CD4-positive, alpha-beta T cell treated with Interleukin-21 for 1 hour (primary cell): ENCODE measurements at places on chromosomes 3 and 15.

DNA sequence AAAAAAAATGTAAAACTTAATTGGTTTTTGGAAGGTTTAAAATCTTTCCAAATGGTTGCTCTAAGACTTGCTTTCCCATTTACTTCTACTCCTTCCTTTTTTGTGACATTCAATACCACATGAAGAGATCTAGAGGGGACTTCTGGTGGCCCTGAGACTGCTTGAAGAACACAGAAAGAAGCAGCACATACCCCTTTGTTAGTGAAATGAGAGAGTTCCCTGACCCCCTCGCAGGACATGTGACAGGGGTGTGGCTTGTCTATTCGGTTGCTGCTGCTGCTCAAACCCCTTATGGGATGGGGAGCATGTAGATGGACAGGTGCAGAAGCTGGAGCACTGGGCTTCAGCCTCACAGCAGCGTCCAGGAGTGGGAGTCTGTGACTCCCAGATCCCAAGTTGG is 71.0 kb downstream of the ZMAT3 start:
- DNase-seq, result no peak

GRCh38 chr3:140347151-140347550 is 330.7 kb upstream of the TRIM42 start:
- DNase-seq, result no peak

DNA sequence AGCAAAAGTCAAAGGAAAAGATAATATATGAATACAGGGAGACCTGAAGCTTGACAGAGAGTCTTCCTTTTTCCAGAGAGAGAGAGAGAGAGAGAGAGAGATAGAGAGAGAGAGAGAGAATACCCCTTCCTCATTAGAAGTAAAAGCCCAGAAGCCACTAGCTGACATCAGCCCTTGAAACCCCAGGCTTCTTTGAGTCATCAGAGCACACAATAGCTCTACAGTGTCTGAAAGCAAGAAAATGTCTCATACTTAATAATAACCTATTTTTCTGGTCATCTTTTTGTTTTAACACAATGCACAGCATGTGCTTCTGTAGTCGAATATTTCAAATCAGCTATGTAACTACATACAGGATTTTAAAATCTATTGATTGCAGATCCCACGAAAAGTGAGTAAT is 109.2 kb upstream of the NANOGP8 start:
- DNase-seq, result no peak

DNA sequence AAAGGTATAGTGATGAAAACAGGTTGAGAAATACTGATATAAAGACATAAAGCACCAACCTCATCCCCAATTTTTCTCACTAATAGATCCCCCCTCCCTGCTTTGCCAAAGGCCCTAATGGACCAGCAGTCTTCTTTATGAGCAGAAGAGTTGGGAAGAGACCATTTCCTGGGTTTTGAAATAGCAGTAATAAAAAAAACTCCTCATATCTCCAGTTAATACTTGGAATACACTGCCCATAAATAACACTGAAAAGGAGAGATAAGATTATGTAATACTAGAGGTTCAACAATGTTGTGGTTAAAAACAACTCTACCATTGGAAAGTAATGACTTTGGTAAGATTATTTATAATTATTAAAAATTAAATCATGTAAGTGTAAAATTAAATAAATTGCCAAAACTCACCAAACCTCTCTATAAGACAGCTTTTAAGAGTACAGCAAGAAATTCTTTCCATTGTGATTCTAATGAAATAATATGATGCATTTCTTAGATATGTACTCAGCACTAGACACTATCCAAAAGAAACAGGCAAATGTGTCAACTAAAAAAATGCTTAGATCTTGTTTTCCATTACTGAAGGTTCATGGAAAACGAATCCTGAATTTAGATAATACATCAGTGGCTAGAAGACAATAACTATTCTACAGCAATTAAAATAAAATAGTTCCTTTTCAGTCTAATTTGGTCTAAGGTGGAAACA is 88.2 kb downstream of the FAIM start:
- no peak for DNase-seq

- no peak for DNase-seq
Observed at GRCh38 chr3:48674505-48674904, 11.2 kb downstream of the NCKIPSD start.

- DNase-seq, result no peak
Observed at GRCh38 chr3:88231207-88231606, 81.4 kb downstream of the C3orf38 start.

GRCh38 chr15:42499858-42500609 is 4.6 kb downstream of the SNAP23 start:
- no peak for DNase-seq

GRCh38 chr15:65918357-65918920 is 49.1 kb downstream of the RAB11A start:
- DNase-seq, result no peak

- DNase-seq, result no peak
Observed at GRCh38 chr15:55742498-55742926, 440 bp downstream of the PRTG start.

DNA sequence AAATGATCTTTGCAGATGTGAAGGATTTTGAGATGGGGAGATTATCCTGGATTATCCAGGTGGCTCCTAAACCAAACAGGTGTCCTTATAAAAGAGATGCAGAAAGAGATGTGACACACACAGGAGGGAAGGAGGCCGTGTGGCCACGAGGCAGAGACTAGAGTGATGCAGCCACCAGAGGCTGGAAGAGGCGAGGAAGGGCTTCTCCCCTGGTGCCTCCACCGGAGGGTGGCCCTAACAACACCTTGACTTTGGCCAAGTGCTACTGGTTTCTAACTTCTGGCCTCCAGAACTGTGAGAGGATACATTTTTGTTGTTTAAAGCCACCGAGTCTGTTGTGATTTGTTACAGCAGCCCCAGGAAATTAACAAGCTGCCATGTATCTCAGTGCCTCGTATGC is 127.1 kb downstream of the ASB7 start:
- DNase-seq, result no peak

GRCh38 chr15:28960979-28961378 is 75.2 kb downstream of the APBA2 start:
- no peak for DNase-seq

- no peak for DNase-seq
Observed at GRCh38 chr3:105119801-105120340, 246.8 kb upstream of the ALCAM start.
